Activated naive CD4-positive, alpha-beta T cell treated with anti-CD3 and anti-CD28 coated beads, Interleukin-2, amount 50 U/mL, for 72 hours (primary cell): ENCODE measurements at places on chromosomes 16 and 17. TPM values are rescaled to one million over a fixed set of nuclear protein-coding genes. Genes with fewer than 3 reads are reported as not detected.

GRCh38 chr17:49821916-49822315 lies 26.0 kb downstream of the TAC4 start:
- DNase-seq = no peak

GRCh38 chr17:29177871-29178749 lies 2.1 kb downstream of the MYO18A start:
- DNase-seq = peak; percentile 54

The ZBTB4 gene
- 26.5 TPM for total RNA-seq

GRCh38 chr17:51948128-51948527 lies 210.4 kb downstream of the CA10 start:
- no peak for DNase-seq

- no peak for DNase-seq
These were observed 3.9 kb upstream of the BIRC5 start for GRCh38 chr17:78210111-78210510.

- DNase-seq = no peak
These were observed 29.9 kb downstream of the HS3ST2 start for GRCh38 chr16:22843856-22844255.

The KCNJ18 gene
- total RNA-seq = not detected
